Lung microvascular endothelial cell (primary cell): ENCODE measurements at places on chromosomes 4 and X. TPM values are rescaled to one million over a fixed set of nuclear protein-coding genes. Genes with fewer than 3 reads are reported as not detected.

ARAP2 gene
- under 0.01 and 0.40 TPM in 2 replicates for total RNA-seq

DNA sequence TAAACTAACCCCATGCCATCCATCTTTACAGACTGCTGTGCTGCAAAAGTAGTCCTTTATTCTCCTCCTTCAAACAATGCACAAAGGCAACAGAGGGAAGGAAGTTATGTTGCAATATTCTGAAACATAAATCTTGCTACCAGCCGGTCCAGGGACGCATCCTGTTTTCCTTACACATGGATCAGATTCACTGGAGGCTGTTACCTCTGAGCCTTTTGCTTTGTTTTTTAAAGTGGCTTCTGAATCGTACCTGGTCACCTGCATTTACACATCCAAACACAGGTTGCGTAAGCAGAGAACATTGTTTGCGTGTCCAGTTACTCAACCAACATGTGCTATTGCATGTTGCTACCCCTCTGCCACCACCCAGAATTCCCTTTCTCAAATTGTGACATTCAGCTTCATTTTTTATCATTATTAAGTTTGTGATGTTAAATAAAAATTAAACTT, 8.8 kb downstream of the PPARGC1A start:
- DNase-seq: peak; percentile 1

GRCh38 chr4:103303011-103303410, 104.9 kb upstream of the CENPE start:
- DNase-seq: no peak

DNA sequence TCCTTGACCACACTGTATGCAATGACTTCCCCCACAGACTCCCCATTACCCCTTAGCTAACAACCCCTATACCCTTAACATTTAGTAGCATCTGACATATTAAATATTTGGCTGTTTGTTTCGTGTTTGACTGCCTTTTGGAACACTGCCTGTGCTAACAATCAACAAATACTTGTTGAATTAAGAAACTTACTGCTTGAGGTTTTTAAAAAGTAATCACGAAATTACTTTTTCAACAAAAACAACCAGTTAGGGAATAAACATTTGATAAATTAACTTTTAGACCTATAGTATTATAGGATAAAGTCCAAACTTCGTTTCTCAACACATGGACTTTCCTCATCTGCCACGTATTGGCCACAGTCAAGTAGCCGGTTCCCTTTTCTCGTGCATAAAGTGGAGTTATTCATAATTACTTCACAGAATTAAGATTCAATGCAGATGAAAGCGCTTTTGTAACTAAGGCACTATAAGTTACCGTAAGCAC, 555 bp upstream of the ELMOD2 start:
- DNase-seq: no peak

DNA sequence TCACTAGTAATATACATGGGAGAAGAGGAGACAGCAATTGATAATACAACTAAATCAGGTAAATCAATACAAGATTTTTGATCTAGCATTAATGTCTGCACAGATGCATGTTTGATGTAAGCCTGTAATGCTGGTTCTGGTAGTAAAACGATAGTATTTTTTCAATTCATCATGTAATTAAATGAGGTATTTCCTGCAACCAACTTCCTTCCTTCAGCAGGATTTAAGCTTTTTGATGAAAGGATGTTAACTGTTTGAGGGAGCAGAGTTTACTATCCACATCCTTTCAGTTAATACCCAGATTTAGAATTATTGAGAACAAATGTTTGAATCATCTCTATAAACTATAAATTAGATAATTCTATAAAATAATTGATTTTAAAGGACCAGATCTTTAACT, 31.4 kb upstream of the NFKB1 start:
- DNase-seq: peak; percentile 34

TRIML2 gene
- 3.7 TPM in 1 of 2 replicates, not detected in the other for total RNA-seq

DNA sequence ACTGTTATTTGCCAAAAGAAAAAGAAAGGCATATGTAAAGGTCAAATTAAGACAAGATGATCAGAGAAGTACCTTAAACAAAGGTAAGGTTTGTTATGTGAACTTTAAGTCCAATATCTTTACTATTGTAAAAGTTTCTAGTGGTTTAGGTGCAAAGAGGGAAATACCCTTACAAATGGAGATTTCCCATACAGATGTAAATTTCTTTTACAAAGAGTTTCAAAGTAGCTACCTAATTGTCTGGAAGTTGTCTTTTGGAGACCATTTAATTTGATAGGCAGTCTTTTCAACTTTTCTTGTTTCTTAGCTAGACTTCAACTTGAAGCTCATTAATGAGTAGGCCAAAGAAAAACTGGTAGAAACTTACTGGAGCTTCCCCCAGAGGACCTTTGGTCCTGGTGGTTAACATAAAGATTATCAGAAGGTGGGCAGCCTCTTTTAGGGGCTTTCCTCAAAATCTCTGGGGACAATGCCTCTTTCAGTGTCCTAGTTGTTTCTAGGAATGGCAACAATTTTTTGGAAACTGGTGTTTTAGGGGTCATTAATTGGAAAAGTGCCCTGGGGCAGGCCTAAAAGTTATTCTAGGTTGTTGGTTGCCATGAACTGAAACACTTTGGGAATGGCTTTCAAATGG, 297.3 kb downstream of the GUCY2F start:
- no peak for DNase-seq

GRCh38 chr4:76964769-76965168, 15.2 kb downstream of the SEPTIN11 start:
- DNase-seq: no peak

- no peak for DNase-seq
These were observed 35.7 kb upstream of the APLN start for GRCh38 chrX:129690435-129690834.

RBM46 gene
- total RNA-seq: 0.22 TPM in 1 of 2 replicates, not detected in the other

EPHA5 gene
- total RNA-seq: under 0.01 TPM in 1 of 2 replicates, not detected in the other

DNA sequence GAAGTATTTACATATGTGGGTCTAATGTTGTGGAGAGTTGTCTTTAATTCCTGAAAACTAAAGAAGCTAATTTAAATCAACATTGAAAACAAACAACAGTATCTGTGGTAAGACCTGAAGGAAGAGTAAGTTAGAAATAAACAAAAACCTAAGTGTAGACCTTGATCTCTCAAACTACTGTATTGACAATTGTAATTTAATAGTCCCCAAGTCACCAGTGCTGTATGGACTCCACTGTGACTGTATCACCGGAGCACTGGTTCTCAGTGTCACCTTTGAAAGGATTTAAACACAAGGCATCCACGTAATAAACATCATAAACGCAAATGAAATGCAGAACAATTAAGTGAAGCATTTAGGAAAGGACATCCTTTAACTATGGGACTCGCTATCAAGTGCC, 46.4 kb downstream of the OCRL start:
- no peak for DNase-seq

DNA sequence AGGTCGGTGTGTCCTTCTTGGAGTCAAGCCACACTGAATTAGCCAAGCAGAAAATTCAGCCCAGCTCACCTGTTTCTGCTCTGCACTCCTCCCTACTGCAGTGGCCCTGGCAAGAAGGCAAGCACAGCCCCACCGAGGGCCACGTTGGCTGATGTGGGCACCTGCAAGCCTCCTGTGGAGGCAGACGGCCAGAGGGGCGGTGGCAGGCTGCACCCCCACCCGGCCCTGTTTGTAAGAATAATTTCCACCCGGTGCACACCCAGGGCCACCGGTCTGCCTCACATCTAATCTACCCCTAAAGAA, 18.8 kb downstream of the PPP2R2C start:
- DNase-seq: no peak

- DNase-seq: no peak
These were observed 327.4 kb downstream of the PPP3CA start for GRCh38 chr4:101019941-101020401.

DNA sequence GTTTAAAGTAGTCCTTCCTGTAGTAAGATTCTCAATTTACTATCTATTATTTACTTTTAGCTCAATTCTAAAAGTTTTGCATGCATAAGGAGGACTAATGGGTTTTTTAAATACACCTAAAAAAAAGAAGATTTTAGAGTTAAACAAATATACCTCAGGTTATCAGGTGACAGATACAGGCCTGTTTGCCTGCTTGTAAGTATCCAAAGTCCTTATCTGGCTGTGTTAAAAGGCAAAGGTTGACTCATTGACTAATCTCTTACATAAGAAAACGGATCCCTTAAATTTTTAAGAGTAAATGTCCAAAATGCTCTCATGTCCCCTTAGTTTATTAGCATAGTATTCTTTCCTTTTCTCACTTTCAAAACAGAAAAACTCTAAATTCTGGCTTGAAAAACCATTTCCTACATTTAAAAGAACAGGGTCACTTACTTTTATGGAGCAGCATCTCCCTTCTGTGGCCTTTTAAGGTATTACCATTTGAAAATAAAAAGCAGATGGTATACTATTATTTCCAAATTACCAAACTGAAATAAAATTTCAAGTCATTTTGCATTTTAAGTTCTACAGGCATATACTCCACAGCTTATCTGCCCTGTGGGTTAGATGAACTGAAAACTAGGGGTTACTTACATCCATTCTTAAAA, 4.5 kb downstream of the CBR4 start:
- peak; percentile 60 for DNase-seq

UPF3B gene
- total RNA-seq: 1.2 and 2.0 TPM in 2 replicates

- no peak for DNase-seq
These were observed at the start of gene CITED1 for GRCh38 chrX:72305286-72306084. CITED1 (minus strand) TSS chrX:72305914; CDS start chrX:72302869, 3,045 bp downstream.

ITGB1BP2 gene
- 0.22 and 0.40 TPM in 2 replicates for total RNA-seq

IL2 gene
- total RNA-seq: not detected in 2 replicates

HPGD gene
- not detected in 2 replicates for total RNA-seq

- DNase-seq: no peak
These were observed 56.7 kb upstream of the SLC7A11 start for GRCh38 chr4:138298866-138299265.

MTMR8 gene
- total RNA-seq: under 0.01 and 0.20 TPM in 2 replicates
